ENCODE measurements at places on chromosomes 4 and X.
A peak's percentile ranks its signal among the peaks of the same experiment; 100 is the strongest.

GRCh38 chrX:129145840-129146272 lies 377.4 kb downstream of the SMARCA1 start:
- H3K4me1 ChIP-seq = no peaks in the 10 kb centered on the region
- no peaks in the 10 kb centered on the region for H3K36me3 ChIP-seq
- H3K4me3 ChIP-seq = no peak overlapping the region
- DNase-seq = no peak
- H3K27ac ChIP-seq = no peak overlapping the region
- no peaks in the 10 kb centered on the region for H3K27me3 ChIP-seq

DNA sequence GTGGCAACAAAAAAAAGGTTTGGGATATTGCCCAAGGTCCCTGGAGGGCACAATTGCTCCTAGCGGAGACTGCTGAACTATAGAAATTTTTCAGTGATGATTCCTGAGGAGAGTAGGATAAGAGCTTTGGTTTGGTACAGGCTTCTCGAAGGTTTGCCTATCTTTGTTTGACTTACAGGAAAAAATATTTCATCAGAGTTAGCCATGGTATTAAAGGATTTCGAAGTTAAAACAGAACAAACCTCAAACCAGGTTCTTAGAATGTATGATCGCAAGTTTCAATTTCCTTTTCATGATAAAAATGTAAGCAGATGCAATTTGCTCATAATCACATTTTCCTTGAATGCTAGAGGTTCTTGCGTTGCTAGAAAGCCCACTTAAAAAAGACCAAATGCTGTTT lies 1.7 kb downstream of the EGFL6 start:
- no peaks in the 10 kb centered on the region for H3K4me1 ChIP-seq
- peaks cover 18% of the 10 kb centered on the region for H3K27me3 ChIP-seq
- no peak for DNase-seq
- no peak overlapping the region for H3K27ac ChIP-seq
- H3K36me3 ChIP-seq = no peaks in the 10 kb centered on the region

DNA sequence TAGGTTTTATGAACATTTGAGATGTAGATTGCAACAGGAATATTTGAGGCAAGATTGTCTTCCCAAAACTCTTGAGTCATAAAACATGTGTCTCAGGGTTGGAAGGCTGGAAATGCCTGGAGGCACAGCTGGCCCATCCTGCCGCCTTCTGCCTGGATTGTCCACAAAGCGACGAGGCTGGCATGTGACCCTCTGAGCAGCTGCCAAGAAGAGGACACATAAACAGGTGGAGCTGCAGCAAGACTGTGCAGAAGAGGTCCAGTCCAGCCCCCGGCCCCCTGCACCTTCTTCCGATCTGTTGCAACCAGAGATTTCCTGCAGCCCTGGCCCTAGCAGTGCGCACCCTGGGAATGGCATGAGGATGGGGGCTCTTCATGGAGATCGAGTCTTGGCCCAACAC lies 101.9 kb upstream of the BCOR start:
- H3K27ac ChIP-seq = no peak overlapping the region
- DNase-seq = no peak
- no peaks in the 10 kb centered on the region for H3K27me3 ChIP-seq

- H3K27ac ChIP-seq = no peak overlapping the region
- DNase-seq = no peak
- H3K27me3 ChIP-seq = no peaks in the 10 kb centered on the region
- no peak overlapping the region for H3K4me3 ChIP-seq
Measured at GRCh38 chr4:94640151-94640550, 117.6 kb upstream of the BMPR1B start.

DNA sequence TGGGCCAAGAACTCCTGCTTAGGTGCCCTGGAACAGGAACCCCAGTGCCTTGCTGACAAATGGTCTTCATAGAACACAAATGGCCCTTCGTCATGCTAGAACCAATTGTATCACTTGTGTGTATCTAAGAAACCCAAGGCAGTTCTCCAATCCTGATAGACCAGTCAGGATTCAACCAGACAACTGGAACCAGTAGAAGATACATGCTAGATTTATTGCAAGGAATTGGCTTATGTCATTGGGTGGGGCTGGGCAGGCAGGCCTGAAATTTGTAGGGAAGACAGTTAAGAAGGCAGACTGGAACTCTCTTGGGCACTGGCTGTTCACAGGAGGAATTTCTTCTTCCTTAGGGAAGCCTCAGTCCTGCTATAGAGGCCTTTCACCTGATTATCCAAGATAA lies 17.0 kb upstream of the TBL1X start:
- H3K27me3 ChIP-seq = no peaks in the 10 kb centered on the region
- H3K4me3 ChIP-seq = no peak overlapping the region
- H3K4me1 ChIP-seq = no peaks in the 10 kb centered on the region

- H3K4me3 ChIP-seq = no peak overlapping the region
- no peaks in the 10 kb centered on the region for H3K4me1 ChIP-seq
- H3K27me3 ChIP-seq = no peaks in the 10 kb centered on the region
- no peaks in the 10 kb centered on the region for H3K36me3 ChIP-seq
Measured at GRCh38 chr4:188130355-188130754, 8.9 kb upstream of the TRIML1 start.

DNA sequence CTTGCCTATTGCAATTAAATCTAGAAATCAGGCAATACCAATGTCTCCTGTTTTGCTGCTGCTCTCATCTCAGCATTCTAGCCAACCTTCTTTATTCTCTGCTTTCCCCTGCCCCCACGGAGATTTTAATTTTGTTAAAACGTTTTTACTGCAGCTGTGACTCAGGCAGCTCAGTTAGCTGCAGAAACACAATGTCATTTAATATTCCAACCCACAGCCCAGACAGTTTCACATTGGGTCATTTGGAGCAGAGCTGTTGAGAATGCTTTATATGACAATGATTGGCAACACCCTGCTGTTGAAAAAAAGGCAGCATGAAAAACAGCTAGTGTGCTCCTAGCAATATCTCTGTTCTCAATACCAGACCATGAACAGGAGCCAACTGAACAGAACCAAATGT lies 12.6 kb upstream of the SLC10A4 start:
- H3K4me3 ChIP-seq = no peak overlapping the region
- no peaks in the 10 kb centered on the region for H3K36me3 ChIP-seq
- no peaks in the 10 kb centered on the region for H3K27me3 ChIP-seq
- no peak overlapping the region for H3K27ac ChIP-seq
- peak; percentile 78 for DNase-seq

DNA sequence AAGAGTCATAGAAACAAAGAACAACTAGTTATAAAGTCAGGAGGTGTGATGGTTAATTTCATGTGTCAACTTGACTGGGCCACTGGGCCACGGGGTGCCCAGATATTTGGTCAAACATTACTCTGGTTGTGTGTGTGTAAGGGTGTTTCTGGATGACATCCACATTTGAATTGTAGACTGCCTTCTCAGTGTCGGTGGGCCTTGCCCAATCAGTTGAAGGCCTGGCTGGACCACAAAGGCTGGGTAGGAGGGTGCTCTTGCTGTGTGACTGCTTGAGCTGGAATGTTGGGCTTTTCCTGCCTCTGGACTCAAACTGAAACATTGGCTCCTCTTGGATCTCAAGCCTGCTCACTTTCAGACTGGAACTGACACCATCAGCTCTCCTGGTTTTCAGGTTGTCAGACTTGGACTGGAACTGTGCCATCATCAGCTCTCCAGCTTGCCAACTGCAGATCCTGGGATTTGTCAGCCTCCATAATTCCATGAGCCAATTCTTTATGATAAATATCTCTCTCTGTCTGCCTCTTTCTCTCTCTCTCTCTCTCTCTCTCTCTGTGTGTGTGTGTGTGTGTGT lies 41.4 kb downstream of the CLDN34 start:
- no peak overlapping the region for H3K27ac ChIP-seq
- no peak overlapping the region for H3K4me3 ChIP-seq
- peaks cover 34% of the 10 kb centered on the region for H3K4me1 ChIP-seq
- DNase-seq = no peak
